C1 segment of cervical spinal cord (tissue), 14 donors: ENCODE measurements at places on chromosomes 11 and 22.

DNA sequence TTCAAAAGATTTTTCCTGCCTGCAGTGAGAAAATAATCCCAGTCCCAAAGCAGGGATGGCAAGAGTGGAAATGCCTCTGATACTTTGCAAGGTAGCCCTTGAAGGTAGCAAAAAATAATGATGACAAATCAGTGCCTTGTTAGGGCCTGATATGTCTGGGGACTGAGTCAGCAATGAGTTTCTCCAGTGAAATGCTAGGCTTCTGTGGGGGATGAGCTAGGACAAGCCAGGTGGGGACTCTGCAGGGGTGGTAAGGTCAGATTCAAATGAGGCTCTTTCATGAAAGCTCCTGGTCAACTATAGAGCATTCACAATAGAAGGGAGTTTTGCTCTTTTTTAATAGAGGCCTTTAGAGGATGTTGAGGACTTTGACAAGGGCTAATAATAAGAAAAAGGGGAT lies 77.7 kb downstream of the ME3 start:
- DNase-seq = no peak

DNA sequence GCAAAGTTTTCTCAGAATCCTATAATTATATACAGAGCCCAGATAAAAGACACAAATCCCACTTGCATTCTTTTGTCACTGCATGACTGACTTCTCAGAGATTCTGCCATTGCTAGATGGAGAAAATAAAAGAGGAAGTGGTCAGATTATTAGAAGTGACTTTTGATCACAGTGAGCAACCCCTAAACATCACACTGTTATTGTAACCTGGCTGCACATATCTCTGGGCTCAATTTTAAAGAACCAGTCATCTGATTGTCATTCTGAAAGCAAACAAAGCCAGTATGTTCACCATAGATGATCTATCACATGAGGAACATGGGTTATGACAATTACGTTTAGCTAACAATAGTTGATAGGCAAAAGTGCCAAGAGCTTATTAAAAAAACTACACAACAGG lies 47.8 kb downstream of the COPB1 start:
- DNase-seq = no peak

GRCh38 chr11:66012371-66012945 lies 650 bp downstream of the CST6 start:
- no peak for DNase-seq

GRCh38 chr22:49968831-49969661 lies 8.5 kb downstream of the PIM3 start:
- no peak for DNase-seq

- DNase-seq = no peak
Observed at GRCh38 chr11:102611291-102611690, 13.8 kb downstream of the MMP20 start.

DNA sequence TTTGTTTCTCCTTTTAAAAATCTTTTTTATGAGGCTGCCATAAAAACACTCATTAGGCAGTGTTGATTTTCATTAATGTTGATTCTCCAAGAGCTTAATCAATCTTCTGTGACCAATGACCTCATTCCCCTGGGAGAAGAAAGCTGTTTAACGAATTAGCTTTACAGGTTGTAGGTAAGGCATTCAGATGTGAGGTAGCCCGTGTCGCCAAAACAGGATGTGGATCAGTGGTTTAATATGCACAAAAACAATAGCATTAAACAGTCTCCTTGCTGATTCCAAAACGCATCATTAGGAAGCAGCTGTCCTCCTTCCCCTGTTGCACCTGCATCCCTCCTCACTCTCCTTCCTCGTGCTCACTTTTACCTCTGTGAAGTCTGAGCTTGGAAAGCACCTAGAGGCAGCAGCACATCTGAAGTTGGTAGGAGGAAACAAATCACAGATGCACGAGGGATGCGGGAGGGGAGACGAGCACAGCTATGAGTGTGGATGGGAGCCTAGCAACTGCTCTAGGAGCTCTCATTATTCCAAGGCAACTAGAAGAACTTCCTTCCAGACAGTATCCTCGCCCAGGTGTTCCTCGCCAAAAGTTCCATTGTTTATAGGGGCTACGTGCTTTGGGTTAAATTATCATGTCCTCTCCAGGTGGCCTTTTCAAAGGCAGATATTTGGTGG lies 179.4 kb upstream of the SNX19 start:
- DNase-seq = no peak

DNA sequence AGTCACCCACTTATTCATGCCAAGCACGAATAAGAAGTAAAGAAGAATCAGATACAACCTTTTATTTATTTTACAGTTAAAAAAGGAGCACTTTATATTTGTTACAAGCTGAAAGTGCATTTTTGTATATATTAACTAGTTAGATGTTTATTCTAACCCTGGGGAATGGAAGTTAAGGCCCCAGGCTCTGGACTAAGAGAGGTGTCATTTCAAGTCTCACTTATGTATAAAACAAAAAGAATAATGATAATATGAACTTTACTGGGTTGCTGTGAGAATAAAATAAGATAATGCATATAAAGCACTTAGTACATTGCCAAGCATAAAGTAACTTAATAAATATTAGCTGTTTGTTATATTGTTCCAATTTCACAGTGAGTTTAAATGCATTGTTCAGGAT lies 12.1 kb upstream of the FAT3 start:
- no peak for DNase-seq
